Mesendoderm (in vitro differentiated cells): ENCODE measurements at places on chromosomes 3 and 15.
A peak's percentile ranks its signal among the peaks of the same experiment; 100 is the strongest.

DNA sequence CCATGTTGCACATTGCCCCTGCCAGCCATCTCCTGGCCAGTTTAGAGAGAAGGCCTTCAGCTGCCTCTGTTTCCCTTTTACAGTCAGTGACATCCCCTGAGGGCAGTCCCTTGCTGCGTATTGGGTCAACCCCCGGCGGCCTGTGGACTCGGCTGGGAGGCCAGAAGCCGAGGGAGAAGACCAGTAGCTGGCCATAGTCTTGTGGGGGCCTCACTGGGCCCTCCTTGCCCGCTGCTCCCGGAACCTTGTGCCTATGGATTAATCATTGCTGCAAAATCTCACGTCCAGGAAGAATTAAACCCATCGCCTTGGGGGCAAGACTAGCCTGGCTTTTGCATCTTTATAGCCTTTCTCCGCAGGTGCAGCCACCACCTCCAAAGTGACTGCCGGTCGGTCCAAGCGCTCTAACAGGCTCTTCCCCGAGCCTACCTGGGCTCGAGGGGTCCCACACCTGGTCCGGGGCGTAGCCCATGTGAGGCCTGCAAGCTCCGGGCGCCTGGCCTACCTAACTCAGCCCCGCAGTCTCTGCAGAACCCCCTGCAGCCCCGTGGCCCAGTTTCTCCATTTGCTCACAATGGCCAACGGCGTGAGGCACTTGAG, 870 bp upstream of the CHAC1 start:
- no peak for DNase-seq

GRCh38 chr3:105997800-105998526, 129.2 kb upstream of the CBLB start:
- no peak for DNase-seq

DNA sequence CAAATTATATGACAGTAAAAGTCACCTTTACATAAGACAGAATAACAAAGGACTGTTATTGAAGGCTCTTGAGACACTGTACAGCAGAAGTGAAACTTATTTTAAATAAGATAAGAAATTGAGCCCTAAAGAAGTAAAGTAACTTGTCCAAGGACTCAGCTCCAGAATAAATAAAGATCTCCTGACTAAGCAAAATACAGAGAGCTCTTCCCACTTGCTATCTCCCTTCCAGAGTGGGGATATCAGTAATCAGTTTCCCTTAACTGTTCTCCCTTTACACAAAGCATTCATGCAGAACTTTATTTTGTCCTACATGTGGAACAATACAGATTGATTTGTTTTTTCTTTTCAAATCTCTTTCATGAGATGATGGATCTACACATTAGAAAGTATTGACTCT, 129.5 kb upstream of the BHLHE40 start:
- DNase-seq = no peak

DNA sequence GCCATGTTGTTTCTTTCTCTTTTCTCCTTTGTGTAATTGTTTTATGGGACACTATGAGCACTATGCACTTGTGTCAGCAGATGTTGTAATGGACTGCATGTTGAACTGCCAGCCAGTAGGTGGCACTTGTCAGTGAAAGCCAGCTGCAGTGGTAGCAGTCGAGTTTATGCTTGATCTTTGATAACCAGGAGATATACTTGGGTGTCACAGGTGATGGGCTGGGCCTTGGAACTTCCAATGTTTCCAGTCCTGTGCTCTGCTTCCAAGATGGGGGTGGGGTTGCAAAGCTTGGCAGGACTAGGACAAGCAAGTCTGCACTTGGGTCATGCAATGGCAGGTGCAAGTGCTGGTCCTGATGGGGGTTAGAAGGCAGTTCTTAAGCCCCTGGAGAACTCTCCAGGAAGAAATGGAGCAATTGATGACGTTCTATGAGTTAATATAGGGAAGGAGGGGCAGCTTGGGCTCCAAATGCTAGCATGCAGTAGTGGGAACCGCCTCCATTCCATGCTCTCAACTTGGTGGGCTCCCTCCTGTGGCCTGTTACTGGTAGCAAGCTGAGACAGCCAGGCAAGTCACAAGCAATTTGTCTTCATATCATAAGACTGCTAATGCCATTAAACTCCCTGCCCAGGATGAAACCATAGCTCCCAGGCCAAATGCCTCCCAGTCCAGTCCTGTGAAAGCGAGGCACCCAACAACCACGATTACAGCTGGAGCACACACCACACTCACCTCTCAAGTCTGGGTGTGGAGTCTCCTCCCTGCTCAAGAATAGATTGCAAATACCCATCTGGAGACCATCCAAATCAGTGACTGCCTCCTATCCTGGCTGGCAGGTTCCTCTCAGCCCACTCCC, 287.2 kb downstream of the CGGBP1 start:
- peak; percentile 68 for DNase-seq

DNA sequence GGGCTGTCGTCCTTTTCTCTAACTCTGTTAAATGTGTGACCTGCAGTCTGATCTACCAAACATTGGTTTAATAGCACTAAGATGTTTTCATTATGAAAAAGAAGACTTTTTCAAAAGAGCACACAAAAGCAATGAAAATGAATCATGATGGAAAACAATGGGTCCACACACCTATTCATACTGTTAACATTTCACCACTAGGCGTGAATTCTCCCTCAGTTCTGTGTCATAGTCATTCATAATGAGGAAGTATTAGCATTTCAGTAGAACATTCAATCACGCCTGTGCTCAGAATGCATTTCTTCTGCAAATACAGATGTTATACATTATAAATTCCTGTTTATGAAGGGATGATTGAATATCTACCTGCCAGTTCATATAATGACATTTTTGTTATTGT, 35.9 kb downstream of the EIF4E3 start:
- DNase-seq = peak; percentile 31

DNA sequence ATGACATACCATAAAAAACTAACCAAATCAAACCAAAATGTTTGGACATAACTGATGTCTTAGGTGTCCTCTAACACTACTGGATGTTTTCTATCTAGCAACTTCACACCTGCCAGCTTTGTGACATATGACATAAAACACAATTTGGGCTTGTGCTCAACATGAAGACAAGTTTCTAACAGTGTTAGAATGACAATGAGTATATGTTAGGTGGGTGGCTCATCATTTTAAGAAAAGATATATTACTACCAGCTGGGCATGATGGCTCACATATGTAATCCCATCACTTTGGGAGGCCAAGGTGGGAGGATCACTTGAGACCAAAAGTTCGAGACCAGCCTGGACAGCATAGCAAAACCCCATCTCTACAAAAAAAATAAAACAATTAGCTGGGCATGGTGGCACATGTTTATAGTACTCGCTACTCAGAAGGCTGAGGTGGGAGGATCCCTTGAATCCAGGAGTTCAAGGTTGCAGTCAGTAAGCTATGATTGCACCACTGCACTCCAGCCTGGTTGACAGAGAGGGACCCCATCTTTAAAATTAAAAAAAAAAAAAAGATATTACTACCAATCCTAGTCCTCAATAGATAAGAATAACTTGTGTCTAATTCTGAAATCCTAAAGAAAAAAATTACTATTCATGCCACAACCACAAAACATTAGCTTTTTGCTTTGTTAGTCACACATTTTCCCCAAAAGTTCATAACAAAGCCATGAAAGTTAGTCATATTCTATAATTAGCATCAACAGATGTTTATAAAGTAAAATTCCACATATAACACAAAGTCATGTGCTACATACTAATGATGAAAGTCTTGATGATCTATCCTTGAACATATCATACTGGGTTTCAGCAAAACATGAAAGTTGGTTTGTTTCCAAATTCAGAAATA, 59.9 kb downstream of the LRRFIP2 start:
- DNase-seq = no peak

DNA sequence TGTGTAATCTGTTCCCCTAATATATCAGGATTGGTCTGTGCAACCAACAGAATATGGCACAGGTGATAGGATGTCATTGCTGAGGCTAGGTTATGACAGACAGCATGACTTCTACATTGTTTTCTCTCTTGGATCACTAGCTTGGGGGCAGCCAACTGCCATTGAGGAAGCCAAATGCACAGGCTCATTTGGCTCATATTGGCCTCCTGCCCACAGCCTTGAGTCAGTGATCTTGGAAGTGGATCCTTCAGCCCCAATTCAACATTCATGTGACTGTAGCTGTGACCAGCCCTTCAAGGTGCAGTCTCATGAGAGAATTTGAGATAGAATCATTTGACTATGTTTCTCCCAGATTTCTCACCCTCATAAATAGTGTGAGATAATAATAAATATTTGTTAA, 675.6 kb downstream of the GRM7 start:
- DNase-seq = no peak

- DNase-seq = no peak
Measured at GRCh38 chr15:31485911-31486461, 159.4 kb downstream of the KLF13 start.

GRCh38 chr3:128077202-128077624, 25.0 kb downstream of the SEC61A1 start:
- DNase-seq = no peak

DNA sequence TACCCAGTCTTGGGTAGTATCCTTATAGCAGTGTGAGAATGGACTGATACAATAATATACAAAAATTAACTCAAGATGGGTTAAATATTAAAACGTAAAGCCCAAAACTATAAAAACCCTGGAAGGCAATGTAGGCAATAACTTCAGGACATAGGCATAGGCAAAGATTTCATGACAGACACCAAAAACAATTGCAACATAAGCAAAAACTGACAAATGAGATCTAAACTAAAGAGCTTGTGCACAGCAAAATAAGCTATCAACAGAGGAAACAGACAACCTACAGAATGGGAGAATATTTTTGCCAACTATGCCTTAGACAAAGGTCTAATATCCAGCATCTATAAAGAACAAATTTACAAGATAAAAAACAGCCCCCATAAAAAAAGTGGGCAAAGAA, 204.8 kb upstream of the CCDC54 start:
- DNase-seq = no peak

- DNase-seq = peak; percentile 83
Measured at GRCh38 chr3:193605876-193606275, 12.9 kb downstream of the OPA1 start.

GRCh38 chr3:178561239-178561638, 25.0 kb downstream of the KCNMB2 start:
- no peak for DNase-seq

DNA sequence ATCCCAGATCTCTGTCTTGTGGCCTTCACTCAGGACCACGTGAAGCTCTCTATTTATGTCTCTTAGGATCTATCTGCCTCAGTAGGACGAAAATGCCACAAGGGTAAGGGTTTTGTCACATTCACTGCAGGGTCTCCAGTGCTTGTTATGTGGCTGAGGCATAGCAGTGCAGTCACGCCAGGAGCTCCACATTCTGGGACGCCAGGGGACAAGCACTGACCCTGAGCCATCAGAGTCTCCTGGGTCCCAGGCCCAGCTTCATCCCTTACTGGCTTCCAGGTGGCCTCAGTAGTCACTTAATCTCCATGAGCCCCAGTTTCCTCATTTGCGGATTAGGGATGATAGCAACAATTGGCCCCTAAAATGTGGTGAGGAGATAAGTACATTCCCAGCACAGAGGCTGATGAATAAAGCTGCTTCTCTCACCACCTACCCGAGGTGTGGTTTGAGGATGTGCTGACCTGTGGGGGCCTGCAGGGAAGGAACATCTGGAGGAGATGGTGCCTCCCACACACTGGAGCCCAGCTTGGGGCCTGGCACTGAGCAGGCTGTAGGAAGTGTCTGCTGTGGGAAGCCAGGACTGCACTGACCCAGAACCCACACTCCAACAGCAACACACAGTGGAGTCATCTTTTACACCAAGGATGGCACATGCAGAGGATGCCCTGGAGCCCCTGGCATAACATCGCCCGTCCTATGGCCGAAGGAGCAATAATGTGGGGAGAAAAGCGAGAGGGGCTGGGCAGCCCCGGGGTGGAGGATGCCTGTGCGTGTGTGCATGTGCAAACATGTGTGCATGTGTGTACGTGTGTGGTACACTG, 93.2 kb upstream of the IQSEC1 start:
- DNase-seq = no peak

DNA sequence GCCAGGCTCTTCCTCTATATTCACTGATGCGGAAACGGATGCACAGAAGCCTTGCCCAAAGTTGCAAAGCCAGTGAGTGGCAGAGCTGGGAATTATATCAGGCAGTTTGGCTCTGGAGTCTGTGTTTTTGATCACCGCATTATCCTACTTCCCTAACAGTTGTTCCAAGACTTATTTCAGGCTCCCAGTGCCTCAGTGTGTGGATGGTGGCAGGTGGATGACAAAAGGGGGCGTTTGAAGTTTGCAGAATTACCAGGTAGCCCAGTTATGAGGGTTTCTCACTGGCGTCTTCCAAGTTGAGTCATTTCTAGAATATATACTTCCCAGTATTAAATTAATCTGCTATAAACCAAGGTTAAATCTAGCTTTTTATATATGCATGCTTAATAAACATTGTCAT, 81.0 kb downstream of the USP13 start:
- DNase-seq = no peak

DNA sequence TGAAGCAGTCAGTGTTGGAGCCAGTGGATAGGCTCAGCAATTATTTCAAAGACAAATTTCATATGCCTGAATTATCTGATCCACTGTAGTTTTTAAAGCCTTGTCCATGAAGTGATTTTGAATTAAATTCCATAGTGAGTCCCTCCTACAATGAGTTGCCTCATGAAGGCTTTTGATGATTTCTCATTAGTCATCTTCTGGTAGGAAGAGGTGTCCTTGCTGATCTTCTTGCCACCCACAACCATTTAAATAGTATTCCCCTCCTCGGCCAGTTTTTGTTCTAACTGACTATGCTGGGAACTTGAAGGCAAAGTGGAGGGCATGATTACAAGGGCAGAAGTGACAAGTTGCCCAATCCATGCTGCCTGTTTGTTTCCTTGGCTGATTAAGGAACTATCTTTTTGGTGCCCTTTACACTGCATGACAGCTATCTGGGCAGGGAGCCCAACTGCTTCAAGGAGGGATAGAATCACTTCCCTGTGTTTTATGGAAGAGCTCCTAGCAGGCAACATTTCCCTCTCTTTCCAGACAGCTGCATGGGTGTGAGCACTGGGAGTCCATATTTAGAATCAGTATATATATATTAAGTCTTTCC, 617.5 kb downstream of the ZPLD1 start:
- no peak for DNase-seq

GRCh38 chr3:30260762-30261161, 345.6 kb upstream of the TGFBR2 start:
- no peak for DNase-seq

- DNase-seq = no peak
Measured at GRCh38 chr15:66740802-66741201, 38.8 kb downstream of the SMAD6 start.

DNA sequence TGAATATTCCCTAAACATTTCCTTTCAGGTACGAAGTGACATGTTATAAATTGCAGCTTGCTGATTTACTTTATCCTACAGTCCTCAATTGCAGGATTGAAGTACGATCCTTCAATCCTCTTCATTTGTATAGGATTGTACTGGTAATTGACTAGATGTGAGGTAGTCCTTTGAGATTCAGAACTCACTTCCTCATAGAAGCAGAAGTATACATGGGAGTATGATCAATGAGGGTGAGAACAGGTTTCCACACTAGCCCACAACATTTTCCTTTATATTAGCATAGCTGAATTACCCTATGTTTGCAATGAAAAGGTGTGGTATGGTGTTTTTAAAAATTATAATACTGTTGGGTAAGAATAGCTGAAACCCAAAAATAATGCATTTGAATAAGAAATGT, 160.0 kb upstream of the UMPS start:
- DNase-seq = no peak

GRCh38 chr15:49693498-49693897, 72.7 kb downstream of the DTWD1 start:
- DNase-seq = no peak
